ENCODE measurements at places on chromosomes 6 and 20.

DNA sequence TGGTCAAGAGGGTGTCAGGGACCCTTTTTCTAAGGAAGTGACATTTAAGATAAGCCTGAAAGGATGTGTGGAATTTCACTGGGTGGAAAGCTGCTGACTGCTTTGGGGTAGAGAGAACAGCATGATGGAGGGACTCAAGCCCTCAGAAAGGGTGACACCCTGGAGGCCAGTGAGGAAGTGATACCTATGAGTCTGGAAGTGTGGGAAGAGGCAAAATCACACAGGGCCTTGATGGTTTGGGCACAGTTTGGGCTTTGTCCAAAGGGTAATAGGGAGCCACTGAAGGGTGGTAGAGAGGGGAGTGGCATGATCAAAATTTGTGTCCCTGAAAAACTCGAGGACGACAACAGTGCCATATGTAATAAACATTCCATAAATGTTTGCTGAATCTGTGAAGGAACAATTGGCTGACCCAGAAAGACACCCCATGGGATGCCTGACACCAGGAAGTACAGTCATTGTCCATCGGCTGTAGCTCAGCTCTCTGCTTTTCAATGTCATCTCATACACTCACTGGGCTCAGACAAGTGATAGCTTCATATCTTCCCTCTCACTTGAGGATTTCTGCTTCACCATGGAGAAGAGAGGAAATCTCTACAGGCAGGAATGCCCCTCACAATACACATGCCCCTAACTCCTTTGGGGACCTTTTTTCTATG, 21.3 kb downstream of the CASS4 start:
- no peak for DNase-seq

- no peak for DNase-seq
These were observed 33.3 kb upstream of the RSPO3 start for GRCh38 chr6:127085181-127085580.

GRCh38 chr20:50331469-50332363, 141.1 kb downstream of the CEBPB start:
- no peak for DNase-seq

DNA sequence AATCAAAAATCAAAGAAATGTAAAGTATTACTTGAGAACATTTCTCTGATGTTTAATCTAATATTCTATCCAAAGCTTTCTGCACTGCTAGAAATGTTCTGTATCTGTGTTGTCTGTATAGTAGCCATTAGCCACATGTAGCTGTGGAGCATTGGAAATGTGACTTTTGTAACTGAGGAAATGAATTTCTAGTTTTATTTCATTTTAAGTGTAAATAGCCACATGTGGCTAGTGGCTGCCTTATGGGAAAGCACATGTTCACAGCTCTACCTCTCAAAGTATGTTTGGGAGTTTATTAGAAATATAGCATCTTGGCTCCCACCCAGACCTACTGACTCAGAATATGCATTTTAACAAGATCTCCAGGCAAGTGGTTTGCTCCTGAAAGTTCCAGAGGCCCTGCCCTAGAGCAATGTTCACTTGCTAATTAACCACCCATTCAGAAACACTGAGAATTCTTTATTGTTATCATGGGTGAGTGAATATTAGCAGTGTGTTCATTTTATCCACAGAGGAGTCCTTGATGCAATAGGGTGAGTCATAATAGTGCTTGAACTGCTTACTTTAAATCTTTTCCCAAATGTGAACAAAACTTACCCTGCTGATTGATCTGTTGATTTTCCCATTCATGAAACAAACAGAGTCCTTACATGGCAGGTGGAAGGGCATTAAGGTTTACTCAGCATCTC, 282.7 kb downstream of the PLCB1 start:
- no peak for DNase-seq

- no peak for DNase-seq
These were observed 77.8 kb downstream of the NINL start for GRCh38 chr20:25507385-25508082.

Data from activated CD4-positive, alpha-beta T cell treated with anti-CD3 and anti-CD28 coated beads, Interleukin-2, amount 50 U/mL, for 48 hours (primary cell).